ENCODE measurements at places on chromosomes 1 and 21.

- DNase-seq: no peak
- H3K4me3 ChIP-seq: no peak overlapping the region
- H3K27me3 ChIP-seq: no peaks in the 10 kb centered on the region
Measured at GRCh38 chr1:92277105-92277723, 21.6 kb downstream of the GLMN start.

DNA sequence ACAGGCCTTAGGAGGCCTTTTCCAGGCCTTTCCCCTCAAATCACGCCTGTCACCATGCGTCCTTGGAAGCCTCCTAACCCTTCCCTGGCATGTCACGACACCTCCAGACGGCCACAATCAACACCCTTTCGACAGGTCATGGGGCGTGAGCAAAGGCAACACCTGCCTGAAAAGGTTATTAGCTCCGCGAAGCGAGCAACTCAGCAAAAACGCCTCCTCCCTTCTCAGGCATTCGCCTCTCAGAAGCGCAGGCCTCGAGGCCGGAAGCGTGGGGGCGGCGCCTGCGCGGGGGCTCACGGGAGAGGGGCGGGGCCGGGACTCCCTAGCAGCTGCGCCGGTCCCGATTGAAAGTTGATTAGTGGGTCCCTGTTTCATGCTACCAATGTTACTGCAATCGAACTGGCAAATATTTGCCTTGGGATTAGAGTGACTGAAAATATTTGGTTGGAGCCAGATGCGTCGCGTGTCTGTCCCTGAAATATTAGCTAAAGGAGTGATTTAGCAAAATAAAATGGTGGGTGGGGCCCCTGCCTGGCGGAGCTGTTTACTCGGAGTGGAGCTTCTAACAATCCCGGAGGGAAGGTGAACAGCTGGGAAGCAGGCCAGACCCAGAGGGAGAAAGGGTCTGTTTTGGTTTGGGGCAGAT lies 44.9 kb downstream of the GFI1 start:
- no peaks in the 10 kb centered on the region for H3K36me3 ChIP-seq
- H3K4me3 ChIP-seq: no peak overlapping the region
- no peak for DNase-seq
- H3K27me3 ChIP-seq: no peaks in the 10 kb centered on the region

DNA sequence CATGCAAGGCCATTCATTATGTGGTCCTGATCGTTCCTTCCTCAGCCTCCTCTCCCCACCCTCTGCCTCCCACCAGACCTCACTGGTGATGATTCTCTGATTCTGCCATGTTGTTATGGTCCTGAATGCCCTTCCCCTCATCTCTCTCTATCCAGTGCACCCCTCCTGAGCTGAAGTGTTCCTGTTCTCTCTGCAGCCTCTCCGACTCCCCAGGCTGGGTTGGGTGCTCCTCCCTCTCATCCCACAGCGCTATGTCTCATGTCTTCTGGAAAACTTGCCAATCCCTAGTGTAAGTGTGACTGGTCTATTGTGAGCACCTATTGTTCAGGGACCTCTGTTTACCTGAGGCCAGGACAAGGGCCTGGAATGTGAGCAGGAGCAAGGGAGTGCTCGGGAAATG lies 11.1 kb upstream of the PEF1 start:
- H3K4me3 ChIP-seq: no peak overlapping the region
- peaks cover 34% of the 10 kb centered on the region for H3K4me1 ChIP-seq
- H3K27me3 ChIP-seq: no peaks in the 10 kb centered on the region
- peaks cover 43% of the 10 kb centered on the region for H3K36me3 ChIP-seq

DNA sequence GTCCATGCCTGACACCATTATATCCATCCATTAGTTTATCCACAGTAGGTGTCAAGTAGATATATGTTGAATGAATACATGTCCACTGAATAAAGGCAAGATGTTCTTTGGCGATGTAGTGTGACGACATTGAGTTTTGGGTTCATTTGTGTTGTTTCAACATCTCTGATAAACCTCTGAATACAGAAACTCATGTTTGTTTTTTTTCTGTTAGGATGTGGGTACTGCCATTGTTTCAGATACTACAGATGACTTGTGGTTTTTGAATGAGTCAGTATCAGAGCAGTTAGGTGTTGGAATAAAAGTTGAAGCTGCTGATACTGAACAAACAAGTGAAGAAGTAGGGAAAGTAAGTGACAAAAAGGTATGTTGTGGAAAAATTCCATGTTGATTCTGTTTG lies 28.1 kb downstream of the MDM4 start:
- no peak overlapping the region for H3K27ac ChIP-seq
- H3K4me1 ChIP-seq: no peaks in the 10 kb centered on the region
- H3K27me3 ChIP-seq: no peaks in the 10 kb centered on the region
- DNase-seq: no peak
